ENCODE measurements at places on chromosomes 4 and X.

- DNase-seq, result no peak
Measured at GRCh38 chr4:21819086-21819485, 129.5 kb downstream of the KCNIP4 start.

DNA sequence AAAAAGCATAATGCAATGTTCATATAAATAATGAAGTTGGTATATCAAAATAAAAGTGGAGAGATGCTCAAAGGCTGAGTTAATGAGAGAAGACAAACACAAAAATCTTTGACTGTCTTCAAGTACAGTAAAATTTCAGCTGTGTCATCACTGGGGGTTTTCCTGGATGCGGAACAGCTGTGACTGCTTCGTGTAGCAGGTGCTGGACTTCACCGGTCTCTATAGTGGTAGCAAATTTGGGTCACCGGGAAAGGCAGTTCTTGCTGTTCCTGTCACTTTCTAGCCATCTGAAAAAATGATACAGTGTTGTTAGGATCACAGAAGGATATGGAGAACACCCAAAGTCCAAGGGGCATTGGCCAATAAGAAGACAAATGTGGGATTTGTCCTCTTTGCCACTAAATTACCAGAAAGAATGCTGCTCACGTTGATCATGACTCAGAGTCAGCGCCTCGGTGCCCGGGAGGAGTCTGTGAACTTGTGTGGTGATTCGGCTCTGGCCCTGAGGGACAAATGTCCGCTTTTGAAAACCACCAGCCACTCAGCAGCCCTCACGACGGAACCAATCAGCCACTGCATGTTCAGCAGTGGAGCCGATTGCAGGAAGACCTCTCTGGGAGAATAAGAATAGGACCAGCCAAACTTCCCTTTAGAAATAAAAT lies 230.1 kb upstream of the FAT1 start:
- no peak for DNase-seq

GRCh38 chrX:134813697-134814096 lies 155.4 kb upstream of the PLAC1 start:
- no peak for DNase-seq

- DNase-seq, result peak; percentile 43
Measured at GRCh38 chrX:131778269-131779218, 234.7 kb downstream of the OR13H1 start.

DNA sequence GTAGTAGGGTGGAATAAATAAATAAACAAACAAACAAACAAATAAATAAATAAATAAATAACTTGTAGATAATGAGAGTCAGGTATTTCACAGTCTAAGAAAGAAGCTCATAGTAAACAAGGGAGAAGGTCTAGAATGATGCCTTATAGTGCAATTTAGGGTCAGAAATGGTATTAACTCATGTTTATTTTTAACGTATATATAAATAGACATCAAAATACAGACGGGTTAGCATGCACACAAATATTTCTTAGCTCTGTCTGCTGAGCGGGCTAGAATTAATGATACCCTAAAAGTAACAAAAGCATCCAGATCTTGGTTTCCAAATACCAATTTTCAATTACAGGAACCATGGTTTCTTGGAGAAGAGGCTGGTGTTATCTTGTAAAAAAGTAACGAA lies 16.6 kb downstream of the PFKFB1 start:
- no peak for DNase-seq

Measured in activated T-helper 9 cell treated with anti-CD3 and anti-CD28 coated beads, Interleukin-2, amount 50 U/mL, for 16 hours (primary cell).